Gastrocnemius medialis (tissue), 4 donors: ENCODE measurements at places on chromosomes 2 and 18.

- no peak for DNase-seq
These were observed 152.8 kb downstream of the EHBP1 start for GRCh38 chr2:62858231-62858832.

- no peak for DNase-seq
These were observed 99.1 kb downstream of the ADD2 start for GRCh38 chr2:70668911-70669310.

DNA sequence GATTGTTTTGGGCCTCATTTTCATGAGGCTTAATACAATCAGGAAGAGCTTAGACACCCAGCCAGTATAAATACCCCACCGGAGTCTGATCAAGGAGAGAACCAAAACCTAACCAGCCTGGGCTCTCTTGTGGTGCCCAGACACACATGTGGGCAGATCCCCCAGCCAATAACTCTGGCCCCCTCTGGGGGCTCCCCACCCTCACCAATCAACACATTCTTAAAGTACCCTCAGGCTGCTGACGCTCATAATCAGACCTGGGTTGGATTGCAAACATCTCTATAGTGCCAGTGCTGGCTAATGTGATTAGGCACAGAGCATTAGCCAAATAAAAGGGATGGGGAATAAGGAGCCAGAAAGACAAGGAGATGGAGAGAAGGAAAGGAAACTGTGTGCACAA is 329.6 kb downstream of the BCL11A start:
- DNase-seq: no peak

GRCh38 chr2:234076451-234076850 is 25.9 kb downstream of the SPP2 start:
- DNase-seq: no peak

DNA sequence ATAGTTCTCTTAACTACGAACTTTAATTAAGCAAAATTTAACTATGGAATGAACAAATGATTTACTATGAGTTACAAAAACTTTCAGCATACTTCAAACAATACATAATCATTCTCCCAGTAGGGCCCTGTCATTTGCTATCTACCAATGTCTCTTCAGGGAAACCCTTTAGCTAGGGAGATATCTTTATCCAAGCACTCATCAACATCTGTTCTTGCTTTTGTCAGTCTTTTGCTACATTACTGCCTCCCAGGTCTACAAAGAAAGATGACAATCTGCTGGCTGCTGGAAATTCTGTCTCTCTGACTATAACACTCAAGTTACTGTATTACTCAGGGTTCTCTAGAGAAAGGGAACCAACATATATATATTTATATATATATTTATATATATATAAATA is 1626.3 kb upstream of the CELF4 start:
- DNase-seq: no peak

GRCh38 chr18:21177822-21178221 is 64.2 kb upstream of the GREB1L start:
- DNase-seq: no peak

DNA sequence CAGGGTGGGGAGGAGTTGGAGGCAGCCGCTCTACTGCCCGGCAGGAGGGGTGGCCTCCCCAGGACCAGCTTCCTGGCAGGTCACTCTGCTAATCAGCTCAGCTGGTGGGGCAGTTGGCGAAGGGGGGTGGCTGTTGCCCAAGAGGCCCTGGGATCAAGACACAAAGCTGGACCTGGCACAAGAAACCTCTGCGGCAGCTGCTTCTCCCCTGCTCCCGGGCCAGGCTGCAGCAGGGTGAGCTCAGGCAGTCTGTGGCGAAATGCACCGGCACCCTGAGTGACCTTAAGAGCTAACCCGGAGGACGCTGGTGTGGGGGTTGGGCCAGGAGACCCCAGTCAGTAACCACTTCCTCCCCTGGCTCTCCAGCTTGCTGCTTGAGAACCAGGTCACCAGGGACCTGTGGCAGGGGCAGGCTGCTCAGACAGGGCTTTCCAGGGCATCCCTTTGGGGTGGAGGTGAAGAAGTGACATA is 31.1 kb downstream of the TOGARAM2 start:
- peak; percentile 94 for DNase-seq

DNA sequence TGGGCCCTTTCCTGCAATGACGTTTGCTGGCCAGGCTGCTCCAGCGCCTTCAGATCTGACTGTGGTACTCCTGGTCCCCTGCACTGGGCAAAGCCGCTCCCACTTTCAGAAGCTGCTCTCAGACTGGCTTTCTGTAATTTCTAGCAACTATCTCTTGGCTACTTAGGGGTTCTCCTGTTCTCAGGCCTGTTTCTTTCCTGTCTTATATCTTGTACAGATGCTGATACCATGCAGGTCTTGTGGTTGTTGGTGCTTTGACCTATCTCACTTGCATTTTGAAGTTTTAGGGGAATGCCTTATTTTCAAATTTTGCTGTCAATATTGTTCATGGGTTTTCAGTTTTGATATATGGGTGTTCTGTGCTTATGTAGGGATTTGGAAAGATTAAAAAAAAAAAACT is 145.8 kb downstream of the CLIP4 start:
- no peak for DNase-seq

DNA sequence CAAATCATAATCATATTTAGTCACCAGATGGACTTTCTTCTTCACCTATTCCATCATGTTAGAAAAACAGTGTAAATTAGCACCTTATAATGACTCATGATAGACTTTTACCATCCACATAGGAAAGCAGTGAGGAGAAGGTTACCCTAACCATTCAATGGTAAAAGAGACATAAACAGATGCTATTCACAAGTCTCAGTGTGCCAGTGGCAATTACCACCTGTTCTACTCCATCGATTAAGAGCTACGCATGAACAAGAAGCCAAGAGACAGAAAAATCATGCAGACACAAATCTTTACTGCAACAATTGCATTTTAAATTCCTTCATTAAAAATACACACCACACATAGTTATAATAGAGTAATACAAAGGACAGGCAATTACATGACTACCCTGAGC is 106.7 kb upstream of the CHAC2 start:
- DNase-seq: no peak

- no peak for DNase-seq
These were observed 74.7 kb downstream of the EPC2 start for GRCh38 chr2:148719195-148719749.

DNA sequence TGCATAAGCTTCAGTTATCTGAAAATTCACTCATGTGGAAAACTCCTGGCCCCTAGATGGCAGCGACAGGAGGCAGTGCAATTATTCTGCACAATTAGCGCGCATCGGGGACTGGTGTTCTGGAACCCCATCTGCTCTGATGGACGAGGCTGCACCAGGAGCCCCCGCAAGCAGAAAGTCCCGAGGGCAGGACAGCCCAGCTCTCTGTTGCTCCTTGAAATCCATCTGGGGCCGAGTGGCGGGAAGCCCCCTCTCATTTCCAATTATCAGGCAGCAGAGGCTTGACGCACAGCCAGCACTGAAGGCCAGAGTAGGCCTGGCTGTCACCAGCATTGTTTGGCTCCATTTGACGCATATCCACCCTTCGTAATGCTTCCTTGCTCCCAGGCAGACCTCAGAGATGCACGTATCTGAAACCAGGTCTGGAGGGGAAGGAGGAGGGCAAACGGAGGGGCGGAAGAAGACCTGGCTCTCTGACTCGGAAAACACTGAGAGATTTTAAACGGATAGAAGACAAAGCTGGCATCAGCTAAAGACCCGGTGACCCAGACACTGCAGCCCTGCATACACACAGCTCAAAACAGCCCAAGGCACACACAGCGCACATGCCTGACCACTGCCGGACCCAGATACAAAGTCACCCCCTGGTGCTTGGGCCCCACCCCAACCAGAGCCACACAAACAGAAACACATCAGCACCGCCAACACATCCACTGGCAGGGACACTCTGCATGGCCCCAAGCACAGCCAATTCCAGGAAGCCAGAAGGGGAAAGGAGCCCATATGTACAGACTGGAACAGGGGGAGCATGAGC is 69.8 kb downstream of the TNS1 start:
- no peak for DNase-seq

DNA sequence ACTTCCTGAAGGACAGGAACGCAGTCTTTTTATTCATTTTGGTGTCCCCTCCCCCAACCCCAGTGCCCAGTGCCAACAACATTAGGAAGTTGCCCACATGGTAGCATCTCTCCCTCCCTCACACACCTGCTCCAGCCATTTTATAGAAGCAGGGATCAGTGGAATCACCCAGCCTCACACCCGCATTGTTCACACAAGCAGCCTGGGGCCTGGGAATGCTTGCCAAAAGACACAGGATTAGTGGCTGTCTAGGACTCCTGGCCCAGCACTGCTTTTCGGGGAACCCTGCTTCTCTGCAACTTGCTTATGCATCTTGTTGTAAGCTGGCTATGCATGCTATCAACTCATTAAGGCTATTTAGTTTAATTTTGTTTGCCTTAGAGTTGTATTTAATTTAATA is 17.9 kb downstream of the TMEM37 start:
- no peak for DNase-seq

GRCh38 chr18:68436485-68436884 is 278.4 kb downstream of the TMX3 start:
- DNase-seq: no peak

DNA sequence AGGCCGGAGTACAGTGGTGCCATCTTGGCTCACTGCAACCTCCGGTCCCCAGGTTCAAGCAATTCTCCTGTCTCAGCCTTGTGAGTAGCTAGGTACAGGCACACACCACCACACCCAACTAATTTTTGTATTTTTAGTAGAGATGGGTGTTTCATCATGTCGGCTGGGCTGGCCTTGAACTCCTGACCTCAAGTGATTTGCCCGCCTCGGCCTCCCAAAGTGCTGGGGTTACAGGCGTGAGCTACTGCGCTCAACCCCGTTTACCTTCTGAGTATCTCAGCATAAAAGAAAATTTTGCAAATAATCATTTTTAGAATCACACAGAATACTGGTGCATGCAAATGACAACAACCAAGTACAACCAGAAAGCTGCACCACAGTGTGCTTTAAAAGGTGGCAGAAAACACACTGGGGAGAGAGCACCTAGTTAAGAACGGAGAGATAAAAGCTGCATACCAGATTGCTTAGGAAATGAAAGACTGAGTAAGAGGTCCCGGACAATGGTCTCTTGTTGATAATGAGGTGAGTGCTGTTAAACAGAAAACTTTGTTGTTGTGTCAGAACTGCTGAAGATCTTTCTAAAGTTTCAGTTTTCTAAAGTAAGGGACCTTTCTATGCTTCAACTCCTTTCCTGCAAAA is 189.6 kb downstream of the ACTR3 start:
- DNase-seq: no peak

- DNase-seq: no peak
These were observed 69.1 kb upstream of the ZNF516 start for GRCh38 chr18:76564117-76564516.

DNA sequence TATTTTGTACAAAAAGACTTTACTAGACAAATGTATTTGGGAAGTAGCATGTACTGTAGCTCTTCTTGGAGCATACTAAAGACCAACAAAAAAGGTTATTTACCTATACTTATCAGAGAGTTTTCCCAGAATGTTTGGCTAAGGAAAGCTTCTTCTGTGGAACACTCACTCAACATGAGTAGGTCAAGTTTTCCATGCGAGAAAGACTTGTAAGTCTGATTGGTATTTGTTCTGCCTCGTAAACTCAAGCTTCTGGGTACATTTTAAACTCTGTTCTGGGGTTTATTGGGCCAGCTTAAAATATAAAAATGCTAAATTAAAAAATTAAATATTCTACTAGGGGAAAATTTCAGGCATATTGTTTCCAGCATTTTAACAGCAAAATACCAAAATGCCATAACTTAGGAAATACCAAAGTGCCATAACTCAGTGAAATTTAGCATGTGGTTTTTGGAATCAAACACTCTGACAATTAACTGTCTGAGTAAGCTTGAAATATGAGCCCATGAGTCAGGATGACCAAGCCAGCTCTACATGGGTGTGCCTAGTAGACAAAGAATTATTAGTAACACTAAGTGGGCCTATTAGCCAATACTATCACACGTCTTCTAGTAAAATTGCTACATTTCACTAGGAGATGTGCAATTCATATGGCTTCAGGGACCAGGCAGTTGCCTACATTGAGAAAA is 47.3 kb upstream of the SERPINE2 start:
- DNase-seq: no peak

GRCh38 chr2:199955007-199955338 is 318 bp downstream of the TYW5 start:
- DNase-seq: no peak

- no peak for DNase-seq
These were observed 1.7 kb downstream of the EPHA4 start for GRCh38 chr2:221570321-221570935.

DNA sequence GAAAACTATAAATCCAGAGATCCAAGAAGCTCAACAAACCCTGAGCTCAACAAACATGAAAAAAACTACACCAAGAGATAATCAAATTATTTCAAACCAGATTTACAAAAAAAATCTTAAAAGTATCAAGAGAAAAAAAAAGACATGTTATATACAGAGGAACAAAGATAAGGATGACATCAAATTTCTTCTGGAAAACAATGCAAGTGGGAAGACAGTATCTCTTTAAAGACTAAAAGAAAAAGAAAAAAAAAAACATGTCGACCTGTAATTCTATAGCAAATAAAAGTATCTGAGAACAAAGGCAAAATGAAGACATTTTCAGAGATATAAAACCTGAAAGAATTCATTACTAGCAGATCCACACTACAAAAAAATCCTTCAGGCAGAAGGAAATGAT is 21.3 kb downstream of the TMEM131 start:
- DNase-seq: no peak

DNA sequence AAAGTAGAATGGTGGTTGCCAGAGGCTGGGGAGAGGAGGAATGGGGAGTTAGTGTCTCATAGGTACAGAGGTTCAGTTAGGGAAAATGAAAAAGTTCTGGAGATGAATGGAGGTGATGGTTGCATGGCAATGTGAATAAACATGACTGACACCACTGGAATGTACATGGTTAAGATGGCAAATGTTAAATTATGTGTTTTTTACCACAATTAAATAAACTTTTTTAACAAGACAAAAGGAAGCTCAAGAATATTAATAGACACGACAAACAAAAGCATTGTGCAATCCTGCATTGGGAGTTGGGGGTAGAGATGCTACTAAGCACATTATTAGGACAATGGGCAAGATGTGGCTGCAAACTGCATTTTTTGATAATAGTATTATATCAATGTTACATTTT is 147.7 kb downstream of the TWIST2 start:
- DNase-seq: no peak

- DNase-seq: no peak
These were observed 47.6 kb upstream of the SH3RF3 start for GRCh38 chr2:109081374-109081773.

DNA sequence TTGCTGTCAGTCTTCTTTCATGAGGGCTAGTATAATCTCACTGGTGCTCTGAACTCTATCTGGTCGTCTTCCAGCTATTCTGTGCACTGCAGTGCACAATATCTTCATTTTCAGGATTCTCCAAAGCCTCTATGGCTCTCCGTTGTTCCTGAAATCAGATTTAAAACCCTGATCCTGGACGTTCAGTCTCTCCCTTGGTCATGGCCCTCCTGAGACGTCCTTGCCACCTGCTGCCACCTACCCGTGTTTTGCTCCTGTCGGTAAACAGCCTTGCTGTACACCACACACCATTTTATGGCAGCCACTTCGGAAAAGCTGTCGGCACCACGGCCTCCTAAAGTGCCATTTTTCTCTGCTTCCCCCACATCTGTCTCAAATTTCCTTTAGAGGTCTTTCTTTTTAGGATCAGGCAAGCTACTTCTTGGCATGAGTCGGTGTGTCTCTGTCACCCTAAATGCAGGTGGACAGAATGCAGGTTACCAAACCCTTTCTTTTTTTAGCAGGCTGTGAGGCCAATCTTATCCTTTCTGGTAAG is 170.0 kb downstream of the HRH4 start:
- no peak for DNase-seq

GRCh38 chr2:145108361-145108778 is 588.5 kb upstream of the ZEB2 start:
- DNase-seq: no peak
